ENCODE measurements at places on chromosomes 7 and 10.

DNA sequence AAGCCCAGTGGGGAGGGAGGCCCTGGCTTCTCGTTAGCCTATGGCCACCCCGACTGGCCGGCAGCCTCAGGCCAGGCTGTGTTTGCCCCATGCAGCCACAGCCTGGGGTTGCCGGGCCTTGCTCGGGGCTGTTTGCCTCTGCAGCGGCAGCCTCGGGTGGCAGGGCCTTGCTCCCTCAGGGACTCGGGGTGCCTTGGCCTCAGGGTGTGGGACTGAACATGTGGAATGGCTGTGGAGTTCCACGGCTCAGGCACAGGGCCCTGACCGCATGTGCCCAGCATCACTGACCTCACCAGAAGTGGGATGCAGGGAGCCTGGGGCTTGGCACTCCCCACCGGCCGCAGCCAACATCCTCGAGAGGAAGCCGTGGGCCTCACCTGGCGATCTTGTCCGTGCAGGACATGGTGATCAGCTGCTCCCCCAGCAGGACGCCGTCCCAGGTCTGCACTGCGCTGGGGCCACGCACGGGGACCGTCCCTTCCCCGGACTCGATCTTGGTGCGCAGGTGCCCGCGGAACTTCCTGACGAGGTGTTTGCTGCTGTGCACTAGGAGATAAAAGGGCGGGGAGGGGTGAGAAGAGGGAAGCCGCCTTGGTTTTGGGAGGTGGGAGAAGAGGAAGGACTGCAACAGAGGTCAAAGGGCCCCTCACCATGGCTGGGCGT lies 160.5 kb downstream of the WDR37 start:
- DNase-seq, result no peak

GRCh38 chr10:34505338-34505737 lies 309.8 kb downstream of the PARD3 start:
- no peak for DNase-seq

DNA sequence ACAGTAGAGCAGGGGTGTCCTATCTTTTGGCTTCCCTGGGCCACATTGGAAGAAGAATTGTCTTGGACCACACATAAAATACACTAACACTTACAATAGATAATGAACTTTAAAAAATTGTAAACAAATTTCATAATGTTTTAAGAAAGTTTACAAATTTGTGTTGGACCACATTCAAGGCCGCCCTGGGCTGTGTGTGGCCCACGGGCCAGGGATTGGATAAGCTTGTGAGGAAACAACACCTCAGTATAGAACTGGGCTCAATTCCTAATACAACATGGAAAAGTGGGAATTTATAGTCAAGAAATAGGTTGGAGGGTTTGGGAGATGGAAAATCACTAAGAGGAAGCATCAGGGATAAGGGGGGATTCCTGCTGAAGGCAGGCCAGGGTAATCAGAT lies 17.7 kb downstream of the ZNF277 start:
- DNase-seq, result no peak

GRCh38 chr7:130286881-130287280 lies 6.1 kb upstream of the CPA4 start:
- DNase-seq, result no peak

DNA sequence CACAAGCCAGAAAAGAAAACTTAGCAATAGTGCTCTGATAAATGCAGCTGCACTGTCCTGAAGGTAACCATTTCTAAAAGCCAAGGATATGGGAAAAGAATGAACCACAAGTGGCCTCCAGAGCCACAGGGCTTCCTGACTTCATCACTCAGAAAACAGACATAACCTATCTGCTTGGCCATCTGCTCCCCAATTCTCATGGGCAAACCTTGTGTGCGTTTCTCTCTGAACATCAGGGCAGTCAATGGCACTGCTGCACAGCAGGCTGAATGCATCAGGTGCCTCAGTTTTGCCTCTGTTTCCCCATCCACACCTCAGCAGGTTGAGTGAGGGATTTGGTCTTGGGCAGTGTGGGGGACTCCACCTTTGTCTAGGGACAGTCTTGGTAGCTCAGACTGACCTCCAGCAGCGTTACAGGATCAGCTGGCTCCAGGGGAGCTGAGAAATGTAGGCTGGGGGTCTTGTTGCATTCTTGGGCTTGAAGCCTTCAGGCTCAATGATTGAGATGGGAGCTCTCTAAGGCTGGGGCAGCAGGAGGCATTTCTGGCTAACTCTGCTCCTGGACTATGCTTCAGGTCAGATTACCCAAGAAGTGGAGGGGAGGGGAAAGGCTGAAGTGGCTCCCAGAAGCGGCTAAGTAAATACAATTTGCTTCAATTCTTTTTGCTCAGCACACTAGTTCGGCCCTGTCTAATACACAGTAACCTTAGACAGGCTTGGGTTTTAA lies 23.6 kb upstream of the PDLIM1 start:
- no peak for DNase-seq
